CD4-positive, alpha-beta T cell treated with Interleukin-2 at 100 ng/mL for 4 hours (primary cell): ENCODE measurements at places on chromosomes 1 and 21.

DNA sequence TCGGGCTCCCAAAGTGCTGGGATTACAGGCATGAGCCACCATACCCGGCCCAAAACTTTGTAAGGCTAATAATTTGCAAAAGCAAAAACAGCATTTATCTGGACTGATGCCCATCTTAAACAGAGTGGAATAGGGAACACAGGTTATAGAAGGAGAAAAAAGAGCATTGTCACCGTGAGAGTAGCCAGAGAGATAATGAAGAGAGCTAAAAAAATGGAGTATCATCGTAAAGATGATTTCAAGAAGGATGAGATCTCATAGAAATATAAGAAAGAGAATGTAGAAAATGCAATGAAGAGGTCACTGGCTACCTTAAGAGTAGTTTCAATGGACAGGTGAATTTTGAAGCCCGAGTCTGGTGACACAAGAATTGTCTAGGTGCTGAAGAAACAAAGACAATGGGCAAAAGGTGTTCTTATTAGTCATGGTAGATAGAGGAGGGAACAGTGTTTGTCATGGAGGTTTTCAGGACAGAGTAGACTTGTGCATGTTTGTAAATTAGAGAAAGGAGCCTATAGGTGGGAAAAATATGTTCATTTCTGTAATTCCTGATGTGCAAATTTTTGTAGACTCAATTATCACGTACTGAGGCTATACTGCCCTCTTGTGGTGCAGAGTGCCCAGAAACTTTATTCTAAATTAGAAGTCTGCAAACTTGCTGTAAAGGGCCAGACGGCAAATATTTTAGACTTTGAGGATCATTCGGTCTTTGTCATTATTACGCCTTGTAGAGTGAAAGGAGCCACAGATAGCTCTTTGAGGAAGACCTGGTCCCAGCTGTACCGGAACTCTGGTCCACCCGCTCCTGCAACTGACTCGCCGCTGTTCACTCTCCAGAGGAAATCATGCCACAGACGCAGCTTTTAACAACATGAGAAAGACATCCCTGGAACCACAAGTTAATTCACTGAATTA lies 8.1 kb upstream of the TMEM183A start:
- DNase-seq, result peak; percentile 79

GRCh38 chr1:206011057-206011456 lies 7.9 kb upstream of the RAB7B start:
- DNase-seq, result no peak

DNA sequence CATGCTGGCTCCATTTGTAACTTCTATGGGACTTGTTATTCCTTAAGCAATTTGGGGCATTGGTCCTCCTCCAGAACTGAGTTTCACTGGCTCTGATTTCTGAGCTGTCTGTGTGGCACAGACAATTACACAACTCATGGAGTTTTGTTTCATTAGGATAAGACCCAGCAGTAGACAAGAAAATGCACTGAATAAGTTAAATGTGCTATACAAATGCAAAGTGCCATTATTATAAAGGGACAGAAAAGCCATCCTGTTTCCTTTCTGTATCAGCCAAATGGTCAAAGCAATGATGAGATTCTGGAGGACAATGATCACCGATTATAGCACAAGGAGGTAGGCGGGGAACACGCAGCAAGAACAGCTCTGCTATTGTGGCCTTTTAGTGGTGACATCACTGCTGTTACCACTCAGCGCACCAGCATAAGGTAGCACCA lies 81.9 kb downstream of the CNIH3 start:
- DNase-seq, result no peak

GRCh38 chr1:115557715-115558114 lies 84.1 kb upstream of the VANGL1 start:
- DNase-seq, result no peak

- DNase-seq, result no peak
These were observed 59.7 kb downstream of the INKA2 start for GRCh38 chr1:111679541-111679940.

DNA sequence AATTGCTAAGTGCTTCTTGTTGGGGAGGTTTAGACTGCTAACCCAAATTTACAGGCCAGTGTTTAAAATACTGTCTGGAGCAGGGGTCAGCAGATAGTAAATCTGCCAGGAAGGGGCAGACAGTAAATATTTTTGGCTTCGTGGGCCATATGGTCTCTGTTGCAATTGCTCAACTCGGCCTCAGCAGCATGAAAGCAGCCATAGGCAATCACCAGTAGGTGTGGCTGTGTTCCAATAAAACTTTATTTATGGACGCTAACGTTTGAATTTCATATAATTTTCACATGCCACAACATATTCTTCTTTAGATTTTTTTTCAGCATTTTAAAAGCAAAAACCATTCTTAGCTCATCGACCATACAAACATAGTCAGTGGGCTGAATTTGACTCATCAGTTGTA lies 172.7 kb downstream of the BRINP2 start:
- DNase-seq, result no peak

DNA sequence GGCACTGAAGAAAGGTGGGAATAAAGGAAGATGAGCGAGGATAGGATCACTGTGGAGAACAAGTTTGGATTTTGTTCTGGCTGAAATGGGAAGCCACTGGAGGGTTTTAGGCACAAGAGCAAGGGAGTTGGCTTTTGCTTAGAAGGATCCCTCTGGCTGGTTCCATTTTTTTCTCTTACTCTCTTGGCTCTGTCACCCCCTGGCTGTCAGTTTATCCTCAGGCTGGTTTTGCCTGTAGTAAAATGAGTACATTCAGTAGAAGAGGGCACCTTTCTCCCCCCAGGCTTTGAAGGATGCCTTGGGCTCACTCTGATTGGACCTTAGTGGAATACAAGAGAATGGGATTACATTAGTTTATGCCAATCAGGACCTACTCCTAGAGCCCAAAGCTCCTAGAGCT lies 17.1 kb downstream of the CACHD1 start:
- no peak for DNase-seq

DNA sequence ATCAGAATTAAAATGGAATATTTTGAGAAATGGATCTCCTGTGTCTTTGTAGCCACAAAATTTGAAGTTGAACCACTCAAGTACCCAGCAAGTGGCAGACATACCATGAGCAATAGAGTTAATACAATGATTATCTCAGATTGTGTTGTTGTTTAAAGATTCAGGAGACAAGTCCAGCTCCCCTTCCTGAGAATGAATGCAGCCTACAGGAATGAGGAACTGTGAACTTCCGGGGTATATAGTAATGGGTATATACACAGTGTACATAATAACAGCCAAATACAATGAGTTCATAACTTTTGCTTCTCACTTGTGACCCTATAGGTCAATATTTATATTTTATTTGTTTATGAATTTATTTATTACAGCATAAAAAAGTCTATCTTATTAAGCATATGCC lies 445.0 kb downstream of the SETD4 start:
- DNase-seq, result no peak

DNA sequence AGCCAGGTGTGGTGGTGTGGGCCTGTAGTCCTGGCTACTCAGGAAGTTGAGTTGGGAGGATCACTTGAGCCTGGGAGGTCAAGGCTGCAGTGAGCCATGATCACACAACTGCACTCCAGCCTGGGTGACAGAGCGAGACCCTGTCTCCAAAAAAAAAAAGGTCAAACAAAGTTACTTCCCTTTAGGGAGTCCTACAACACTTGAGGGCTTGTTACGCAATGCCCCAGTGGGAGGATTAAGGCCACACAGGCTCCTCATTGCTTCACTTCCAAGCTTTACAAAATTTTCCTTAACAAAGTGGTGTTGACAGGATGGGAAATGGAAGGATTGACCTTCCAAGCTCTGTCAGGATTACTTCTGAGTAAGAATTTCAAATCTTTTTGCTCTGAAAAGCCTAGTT lies 6.2 kb upstream of the EXTL1 start:
- DNase-seq, result no peak

DNA sequence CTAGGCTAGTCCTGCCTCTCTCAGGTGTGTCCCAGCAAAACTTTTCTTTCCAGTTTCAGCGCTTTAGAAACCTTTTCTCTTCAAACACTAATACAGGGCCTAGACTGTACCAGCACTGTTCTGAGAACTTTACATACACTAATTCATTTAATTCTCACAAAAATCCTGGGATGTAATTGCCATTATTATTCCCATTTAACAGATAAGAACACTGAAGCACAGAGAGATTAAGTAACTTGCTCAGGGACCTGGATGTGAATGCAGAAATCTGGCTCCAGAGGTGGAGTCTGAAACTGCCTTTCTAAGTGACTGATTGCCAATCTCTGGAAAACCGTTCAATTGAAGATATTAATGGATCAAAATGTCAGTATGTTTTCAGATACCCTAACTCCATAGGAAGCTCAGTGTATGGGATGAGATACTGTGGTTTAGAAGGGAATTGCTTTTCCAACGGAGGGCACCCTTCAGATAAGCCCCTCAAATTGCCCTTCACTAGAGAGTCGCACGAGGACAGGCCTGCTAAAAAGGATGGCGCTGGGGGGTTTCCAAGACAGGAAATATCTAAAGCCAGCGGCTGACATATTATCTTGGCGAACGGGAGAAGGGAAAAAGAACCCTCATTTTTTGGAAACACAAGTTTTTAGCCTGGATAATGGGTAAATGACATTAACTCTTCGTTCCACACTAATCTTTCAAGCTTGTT lies 698 bp upstream of the UCK2 start:
- no peak for DNase-seq

DNA sequence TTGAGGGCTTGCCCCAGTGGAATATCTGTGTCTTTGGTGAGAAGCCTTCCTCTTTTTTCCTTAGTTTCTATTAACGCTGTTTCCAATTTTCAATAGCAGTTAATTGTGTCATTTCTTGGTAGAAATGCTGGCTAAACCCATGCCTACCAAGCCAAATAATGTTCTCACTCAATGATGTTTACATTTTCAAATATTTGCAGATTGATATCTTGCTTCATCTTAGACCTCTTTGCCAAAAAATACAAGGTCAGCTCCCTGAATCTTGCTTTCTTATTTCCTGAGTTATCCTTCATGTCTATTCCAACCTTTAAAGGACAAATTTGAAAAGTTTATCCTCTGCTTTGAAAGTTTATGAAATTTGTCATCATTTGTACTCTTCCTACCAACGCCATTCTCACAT lies 5.1 kb downstream of the KCNJ15 start:
- no peak for DNase-seq
